ENCODE measurements at places on chromosomes 13 and 19.

GRCh38 chr13:100280681-100281080, 191.8 kb downstream of the PCCA start:
- DNase-seq: no peak

GRCh38 chr19:7779631-7780486, 16.8 kb downstream of the CLEC4M start:
- no peak for DNase-seq

DNA sequence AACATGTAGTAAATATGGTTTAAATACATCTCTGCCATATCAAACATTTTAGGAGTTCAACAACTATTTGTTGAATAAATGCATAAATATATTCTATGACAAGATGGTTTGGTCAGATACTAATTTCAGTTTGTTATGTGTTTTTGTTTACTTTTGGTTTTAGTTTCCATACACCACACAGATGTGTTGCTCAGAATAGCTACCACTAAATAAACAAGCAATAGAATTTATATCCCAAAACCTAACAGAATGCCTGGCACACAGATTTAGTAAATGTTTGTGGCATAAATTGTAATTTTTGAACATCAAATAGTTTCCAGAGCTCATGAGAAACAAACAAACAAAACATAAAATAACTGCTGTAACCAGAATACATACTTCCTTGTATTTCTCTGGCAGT, 126.8 kb upstream of the ATXN8OS start:
- DNase-seq: no peak

DNA sequence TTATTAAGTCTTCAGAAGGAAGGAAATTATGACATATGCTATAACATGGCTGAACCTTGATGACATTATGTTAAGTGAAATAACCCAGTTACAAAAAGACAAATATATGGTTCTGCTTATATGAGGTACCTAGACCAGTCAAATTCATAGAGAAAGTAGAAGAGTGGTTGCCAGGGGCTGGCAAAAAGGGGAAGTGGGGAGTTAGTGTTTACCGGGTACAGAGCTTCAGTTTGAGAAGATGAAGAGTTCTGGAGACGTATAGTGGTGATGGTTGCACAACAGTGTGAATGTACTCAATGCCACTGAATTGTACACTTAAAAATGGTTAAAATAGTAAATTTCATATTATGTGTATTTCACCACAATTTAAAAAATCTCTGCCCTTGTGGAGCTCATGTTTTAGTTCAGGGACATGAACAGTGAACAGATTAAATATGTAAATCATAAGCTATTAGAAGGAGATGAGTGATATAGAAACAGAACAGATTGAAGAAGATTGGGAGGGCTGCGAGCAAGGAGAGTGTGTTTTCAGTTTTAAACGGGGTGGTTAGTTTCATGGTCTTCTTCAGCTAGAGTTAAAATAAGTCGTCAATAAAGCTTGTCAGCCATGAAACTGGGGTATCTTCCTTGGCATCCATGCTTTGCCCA, 355.2 kb downstream of the KCNRG start:
- no peak for DNase-seq

DNA sequence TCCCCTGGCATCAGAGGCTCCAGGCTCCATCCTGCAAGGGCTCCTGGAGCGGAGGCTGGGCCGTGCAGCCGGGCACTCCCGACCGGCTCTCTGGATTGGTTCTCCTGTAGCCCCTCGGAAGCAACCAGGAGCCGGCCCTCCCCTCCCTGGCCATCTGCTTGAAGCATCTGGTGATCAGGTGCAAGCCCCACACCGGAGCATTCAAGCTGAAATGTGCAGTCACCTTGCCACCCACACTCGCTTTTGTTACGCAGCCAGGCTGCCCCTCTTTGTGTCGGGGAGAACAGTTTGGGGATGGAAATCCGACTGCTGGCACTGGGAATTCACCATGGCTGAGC, 258.8 kb downstream of the ZNF536 start:
- no peak for DNase-seq

GRCh38 chr13:95497381-95497807, 55.1 kb upstream of the CLDN10 start:
- no peak for DNase-seq

GRCh38 chr19:46697204-46697960, 19.5 kb downstream of the PRKD2 start:
- DNase-seq: peak; percentile 93

DNA sequence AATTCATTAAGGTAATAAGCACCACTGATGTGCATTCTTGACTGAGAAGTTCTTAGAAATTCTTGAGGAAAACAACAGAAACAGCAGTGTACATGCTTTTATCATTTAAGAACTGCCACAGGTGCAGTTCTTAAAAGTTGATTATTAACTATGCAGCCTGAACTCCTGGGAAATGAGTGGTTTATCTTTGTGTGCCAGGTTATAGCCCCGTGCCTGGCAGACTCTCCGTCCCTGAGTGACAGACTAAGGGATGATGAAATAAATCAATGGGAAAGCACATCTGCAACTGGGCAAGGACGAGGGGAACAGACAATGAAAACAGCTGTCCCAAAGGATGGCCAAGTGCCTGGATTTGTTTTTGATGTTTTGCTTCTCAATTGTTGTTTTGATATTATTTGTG, 84.4 kb upstream of the SPATA13 start:
- DNase-seq: peak; percentile 17

DNA sequence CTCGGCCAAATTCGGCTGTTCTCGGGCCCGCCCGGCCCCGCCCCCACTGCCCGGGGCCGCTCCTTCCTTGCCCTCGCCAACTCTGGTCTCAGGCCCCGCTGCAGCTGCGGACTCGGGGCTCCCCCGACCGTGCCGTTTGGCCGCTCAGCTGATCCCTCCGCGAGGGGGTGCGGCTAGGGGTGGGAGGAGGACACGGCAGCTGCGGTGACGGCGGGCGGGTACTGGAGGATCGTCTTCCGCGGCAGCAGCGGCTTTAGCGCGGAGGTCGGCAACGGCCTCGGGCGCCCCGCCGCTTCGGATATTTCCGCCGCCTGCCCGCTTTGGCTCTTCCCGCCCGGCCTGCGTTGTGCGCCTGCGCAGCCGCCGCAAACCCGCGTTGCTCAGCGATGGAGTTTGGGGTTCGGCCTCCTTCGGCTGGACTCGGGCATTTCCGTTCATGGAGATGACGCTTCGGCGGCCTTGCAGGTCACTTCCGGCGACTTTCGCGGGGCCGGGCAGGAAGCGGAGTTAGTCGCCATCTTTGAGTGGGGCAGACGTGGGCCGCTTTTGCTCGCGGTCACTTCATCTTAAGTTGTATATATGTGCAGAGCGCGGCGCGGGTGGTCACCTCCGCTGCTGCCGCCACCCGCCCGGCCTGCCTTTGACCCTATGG, 338 bp upstream of the UBE2M start:
- no peak for DNase-seq

- no peak for DNase-seq
These were observed 7.2 kb upstream of the LILRB3 start for GRCh38 chr19:54230031-54230430.

GRCh38 chr13:111049791-111050538, 65.1 kb upstream of the ARHGEF7 start:
- peak; percentile 54 for DNase-seq

- no peak for DNase-seq
These were observed 37.1 kb upstream of the OLFM4 start for GRCh38 chr13:52991344-52992020.

DNA sequence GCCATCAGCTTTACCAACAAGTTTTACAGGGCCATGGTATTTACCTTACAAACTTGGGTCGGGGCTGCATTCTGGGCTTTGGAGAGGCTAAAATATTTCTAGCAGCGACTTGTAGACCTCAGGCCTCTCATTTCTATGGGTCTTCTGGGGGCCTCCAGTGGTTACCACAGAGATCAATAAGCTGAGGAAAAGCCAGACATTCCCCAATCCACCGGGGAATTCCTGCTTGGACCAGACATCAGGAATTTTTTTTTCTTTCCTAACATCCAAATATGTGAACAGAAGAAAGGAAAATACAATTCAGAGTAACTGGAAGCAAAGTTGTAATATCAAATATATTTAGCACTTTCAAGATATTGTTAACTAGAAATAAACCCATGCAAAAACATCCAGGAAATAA, 1.5 kb downstream of the DZIP1 start:
- DNase-seq: no peak

- no peak for DNase-seq
These were observed 23.9 kb upstream of the KCTD15 start for GRCh38 chr19:33772858-33773180.

DNA sequence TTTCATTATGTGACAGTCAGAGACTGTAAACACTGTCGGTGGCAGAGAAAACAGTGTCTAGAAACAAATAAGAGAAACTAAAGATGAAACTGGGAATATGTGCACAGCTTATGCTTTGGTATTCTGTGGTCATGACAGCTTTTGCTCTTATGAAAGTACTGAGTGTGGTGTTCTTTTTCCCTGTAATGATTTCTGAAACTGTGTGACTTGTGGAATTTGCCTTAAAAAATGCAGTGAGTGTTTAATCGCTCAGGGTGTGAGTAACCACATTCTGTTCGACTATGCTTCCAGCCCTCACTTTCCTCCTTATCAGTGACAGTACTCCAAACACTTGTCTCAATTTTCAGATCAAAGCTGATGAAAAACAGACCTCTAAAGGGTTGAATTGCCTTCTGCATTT, 66.9 kb upstream of the DIAPH3 start:
- DNase-seq: peak; percentile 77

DNA sequence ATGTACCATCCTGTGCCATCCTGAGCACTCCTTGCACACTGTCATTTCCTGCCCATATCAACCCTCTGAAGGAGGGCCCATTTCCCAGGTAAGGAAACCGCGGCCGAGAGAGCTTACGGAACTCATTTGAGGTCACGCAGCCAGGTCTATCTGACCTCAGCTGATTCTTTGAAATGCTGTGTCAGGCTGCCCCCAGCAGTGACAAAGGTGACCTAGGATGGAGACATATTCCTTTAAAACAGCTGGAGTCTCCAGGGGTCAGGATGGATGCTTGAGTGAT, 42.2 kb upstream of the VSTM2B start:
- no peak for DNase-seq

GRCh38 chr19:38196245-38196837, 27.7 kb downstream of the DPF1 start:
- no peak for DNase-seq

GRCh38 chr19:35558400-35559280, 4.8 kb downstream of the ATP4A start:
- no peak for DNase-seq

GRCh38 chr13:112062072-112062567, 4.8 kb upstream of the SOX1 start:
- DNase-seq: no peak

DNA sequence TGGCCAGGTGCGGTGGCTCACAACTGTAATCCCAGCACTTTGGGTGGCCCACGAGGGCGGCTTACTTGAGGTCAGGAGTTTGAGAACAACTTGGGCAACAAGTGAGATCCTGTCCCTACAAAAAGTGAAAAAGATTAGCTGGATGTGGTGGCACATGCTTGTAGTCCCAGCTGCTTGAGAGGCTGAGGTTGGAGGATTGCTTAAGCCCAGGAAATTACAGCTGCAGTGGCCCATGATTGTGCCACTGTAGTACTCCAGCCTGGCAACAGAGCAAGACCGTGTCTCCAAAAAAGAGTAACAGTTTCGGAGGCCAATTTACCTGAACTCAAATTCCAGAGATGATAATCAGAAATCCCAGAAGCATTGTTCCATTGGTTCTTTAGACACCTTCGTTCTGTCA, 4.4 kb downstream of the ZNF473 start:
- no peak for DNase-seq

- DNase-seq: no peak
These were observed 542 bp downstream of the CACNG7 start for GRCh38 chr19:53909471-53910169.

- DNase-seq: peak; percentile 77
These were observed 22.1 kb downstream of the MYO9B start for GRCh38 chr19:17097593-17098126.

GRCh38 chr13:73089213-73089612, 30.4 kb downstream of the KLF5 start:
- DNase-seq: no peak

- DNase-seq: peak; percentile 78
These were observed 878 bp upstream of the ADAMTSL5 start for GRCh38 chr19:1513499-1514294.

DNA sequence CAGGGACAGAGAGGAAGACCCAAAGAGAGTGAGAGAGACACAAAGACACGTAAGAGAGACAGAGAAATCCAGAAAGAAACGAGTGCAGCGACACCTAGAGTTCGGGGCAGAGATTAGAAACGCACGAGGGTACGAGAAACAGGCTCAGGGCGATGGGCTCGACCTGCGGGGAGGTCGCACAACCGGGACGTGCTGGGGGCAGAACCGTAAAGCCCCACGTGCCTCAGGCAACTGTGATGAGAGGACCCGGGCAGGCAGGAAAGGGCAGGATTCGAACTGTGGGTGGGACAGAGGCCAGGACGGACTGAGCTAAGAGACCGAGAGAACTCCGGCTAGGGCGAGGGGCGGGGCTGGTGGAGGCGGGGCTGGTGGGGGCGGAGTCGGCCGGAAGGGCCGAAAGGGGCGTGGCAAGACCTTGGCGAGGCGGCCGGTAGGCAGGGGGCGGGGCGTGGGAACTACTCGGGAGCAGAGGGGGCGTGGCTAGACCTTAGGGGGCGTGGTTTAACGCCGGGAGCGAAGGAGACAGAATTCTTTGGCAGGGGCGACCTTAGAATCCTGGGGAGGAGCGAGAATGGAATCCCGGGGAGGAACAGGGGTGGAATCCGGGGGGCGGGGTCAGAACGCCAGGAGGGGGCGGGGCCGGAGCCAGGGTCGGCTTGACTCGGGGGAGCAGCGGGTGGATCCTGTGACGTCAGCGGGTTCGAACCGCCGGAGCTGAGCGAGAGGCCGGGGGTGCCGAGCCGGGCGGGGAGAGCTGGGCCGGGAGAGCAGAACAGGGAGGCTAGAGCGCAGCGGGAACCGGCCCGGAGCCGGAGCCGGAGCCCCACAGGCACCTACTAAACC, at the start of gene NECTIN2:
TSS of gene NECTIN2 (plus strand) at position 686 of the 843 bp plus-strand sequence. CDS start 229 bp downstream, outside the sequence.
- DNase-seq: peak; percentile 98

DNA sequence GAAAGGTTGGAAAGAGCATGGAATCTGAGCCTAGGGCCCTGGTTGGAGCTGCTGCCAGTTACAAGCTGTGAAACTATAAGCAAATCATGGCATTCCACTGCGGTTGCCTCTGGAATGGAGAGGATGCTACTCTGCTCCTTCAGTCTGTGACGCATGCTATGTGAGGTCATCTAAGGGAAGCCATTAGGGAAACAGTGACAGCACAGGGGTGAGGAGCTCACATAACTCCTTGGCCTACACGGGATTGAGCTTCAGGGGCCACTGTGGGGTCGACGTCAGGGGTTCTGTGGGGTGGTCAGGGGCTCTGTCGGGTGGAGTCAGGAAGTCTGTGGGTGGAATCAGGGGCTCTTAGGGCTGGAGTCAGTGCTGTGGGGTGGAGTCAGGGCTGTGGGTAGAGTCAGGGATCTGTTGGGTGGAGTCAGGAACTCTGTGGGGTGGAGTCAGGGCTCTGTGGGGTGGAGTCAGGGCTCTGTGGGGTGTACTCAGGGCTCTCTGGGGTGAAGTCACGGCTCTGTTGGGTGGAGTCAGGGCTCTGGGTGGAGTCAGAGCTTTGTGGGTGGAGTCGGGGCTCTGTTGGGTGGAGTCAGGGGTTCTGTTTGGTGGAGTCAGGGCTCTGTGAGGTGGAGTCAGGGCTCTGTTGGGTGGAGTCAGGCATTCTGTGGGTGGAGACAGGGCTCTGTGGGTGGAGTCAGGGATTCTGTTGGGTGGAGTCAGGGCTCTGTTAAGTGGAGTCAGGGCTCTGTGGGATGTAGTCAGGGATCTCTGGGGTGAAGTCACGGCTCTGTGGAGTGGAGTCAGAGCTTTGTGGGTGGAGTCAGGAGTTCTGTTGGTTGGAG, 35.8 kb upstream of the MEDAG start:
- DNase-seq: peak; percentile 80

- no peak for DNase-seq
These were observed 4.3 kb downstream of the NDUFS7 start for GRCh38 chr19:1387684-1388636.
